ENCODE measurements at places on chromosomes 7 and 10. TPM values are rescaled to one million over a fixed set of nuclear protein-coding genes. Genes with fewer than 3 reads are reported as not detected.

Gene VGF
- not detected for total RNA-seq

Gene EN2
- total RNA-seq, result 0.13 TPM

Gene PKD2L1
- not detected for total RNA-seq

Gene GIMAP6
- 31.1 TPM for total RNA-seq

Gene EXOC4
- total RNA-seq, result 51.2 TPM

Gene ENTPD7
- total RNA-seq, result 9.1 TPM

Gene PTPRN2
- total RNA-seq, result 2.6 TPM

Gene CACNA2D1
- 29.8 TPM for total RNA-seq

Gene FXYD4
- not detected for total RNA-seq

Gene LBX1
- not detected for total RNA-seq

Gene BMPER
- total RNA-seq, result 1.0 TPM

Gene ATRNL1
- total RNA-seq, result 0.93 TPM

Gene OR6V1
- not detected for total RNA-seq
